T-helper 2 cell (primary cell): ENCODE measurements at places on chromosomes 7 and 10.

- DNase-seq, result no peak
Observed at GRCh38 chr7:1769286-1770200, 99.5 kb downstream of the ELFN1 start.

DNA sequence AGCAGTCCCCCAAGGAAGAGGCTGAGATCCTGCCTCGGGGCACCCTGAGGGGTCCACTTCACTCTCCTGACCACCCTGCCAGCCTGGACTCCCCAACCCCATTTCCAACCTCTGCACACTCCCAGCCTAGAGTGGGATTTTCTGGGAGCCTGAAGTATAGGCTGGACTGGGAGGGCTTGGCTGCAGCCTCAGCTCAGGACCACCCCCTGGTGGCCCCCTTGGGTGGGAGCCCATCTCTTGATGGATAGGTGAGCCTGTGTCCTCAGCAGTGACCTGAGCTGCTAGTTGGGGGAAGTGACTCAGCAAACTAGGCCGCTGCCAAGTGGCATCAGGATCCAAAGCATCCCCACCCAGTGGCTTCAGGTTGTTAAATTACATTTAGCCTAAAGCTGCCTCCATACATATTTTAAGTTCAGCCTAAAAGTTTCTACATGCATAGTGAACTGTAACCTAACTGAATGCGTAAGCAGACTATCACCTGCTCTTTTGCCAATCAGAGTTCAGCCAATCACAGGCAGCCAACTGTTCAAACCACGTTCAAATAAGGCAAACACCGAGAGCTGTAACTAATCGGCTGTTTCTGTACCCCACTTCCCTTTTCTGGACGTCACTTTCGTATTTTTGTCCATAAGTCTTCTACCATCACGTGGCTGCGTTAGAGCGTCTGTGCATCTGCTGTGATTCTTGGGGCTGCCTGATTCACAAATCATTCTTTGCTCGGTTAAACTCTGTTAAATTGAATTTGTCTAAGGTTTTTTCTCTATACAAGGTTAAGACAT lies 144.0 kb downstream of the PLPP4 start:
- DNase-seq, result no peak

GRCh38 chr10:103789771-103790201 lies 65.6 kb downstream of the SH3PXD2A start:
- no peak for DNase-seq

GRCh38 chr10:108230478-108231170 lies 1066.1 kb upstream of the SORCS1 start:
- no peak for DNase-seq

GRCh38 chr7:135843214-135843613 lies 94.6 kb upstream of the FAM180A start:
- DNase-seq, result peak; percentile 8

DNA sequence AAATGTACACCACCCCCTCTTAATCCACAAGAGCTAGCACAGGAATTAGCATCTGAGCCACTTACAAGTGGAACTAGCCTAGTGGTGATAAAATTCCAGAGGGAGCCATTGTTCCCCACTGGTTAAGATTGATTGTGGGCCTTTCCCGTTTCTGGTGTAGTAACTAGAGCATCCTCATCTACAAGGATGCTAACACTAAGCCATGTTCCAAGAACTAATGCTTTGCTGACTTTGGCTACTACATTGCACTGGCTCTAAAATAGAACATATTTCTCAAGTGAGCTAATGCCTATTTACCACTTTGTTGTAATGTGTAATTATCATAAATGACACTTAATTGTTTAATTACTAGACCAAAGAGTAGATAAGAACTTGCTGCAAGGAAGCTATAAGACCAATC lies 143.7 kb downstream of the FZD1 start:
- no peak for DNase-seq

GRCh38 chr10:125802131-125802530 lies 20.9 kb downstream of the UROS start:
- no peak for DNase-seq

DNA sequence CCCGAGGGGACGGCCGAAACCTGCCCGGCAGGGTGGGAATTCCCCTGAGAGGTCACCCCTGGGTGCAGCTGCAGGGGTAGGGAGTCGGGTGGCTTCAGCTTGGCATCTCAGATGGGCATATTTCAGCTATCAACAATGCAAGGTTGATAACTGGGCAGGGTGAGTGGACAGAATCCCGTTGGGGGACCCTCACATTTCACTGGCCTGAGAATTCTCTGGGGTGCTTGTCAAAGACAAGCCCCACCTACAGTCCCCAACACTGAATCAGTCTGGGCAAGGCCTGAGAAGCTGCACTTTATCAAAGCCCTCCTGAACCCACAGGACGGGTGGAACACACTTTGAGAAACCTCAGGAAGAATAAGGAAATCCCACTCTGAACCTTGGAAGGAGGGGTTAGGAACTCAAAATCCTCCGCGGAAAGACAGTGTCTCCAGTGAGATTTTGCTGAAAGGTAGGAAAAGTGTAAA lies 3.1 kb downstream of the RGS10 start:
- DNase-seq, result no peak

DNA sequence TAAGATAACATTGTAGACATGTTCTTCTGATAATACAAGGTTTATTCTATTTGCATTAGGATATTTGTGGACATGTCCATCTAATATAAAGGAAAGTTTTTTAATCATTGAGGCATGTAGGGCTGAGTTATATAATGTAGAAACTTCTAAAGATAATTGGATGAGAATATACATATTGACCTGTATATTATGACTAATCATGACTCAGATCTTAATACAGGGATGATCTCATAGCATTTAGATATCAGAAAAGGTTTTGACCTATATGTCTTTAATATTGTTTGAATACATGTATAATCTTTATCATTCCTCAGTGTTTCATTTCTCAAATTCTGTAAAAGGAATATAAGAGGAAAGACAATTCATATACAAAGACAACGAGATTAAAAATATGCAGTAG lies 39.2 kb downstream of the CD36 start:
- no peak for DNase-seq

- peak; percentile 44 for DNase-seq
Observed at GRCh38 chr10:28594406-28594805, 61.5 kb downstream of the WAC start.

DNA sequence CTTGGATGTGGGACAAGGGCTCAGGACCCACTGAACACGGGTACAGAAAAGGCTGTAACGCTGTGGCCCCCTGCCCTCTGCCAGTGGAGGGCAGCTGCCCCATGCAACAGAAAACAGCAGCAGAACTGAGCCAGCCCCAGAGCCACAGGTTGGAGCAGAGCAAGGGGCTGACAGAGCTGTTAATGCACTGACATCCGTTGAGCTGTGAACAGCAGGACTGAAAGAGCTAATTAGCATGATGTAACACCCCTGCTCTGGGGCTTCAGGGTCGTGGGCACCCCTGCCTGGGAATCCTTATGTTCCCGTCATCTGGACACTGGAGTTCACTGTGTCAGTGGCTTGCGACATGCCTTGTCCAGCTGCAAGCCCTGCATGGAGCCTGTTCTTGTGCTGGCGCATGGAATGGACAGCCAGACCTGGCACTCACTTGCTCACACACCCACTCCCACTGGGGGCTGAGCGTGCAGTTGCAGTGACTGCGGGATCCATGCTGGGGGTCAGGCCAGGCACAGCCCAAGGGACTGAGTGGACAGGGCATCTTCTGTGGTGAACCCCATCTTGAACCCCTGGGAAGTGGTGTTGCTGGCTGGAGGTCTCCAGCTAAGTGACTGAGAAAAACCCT lies 293.7 kb downstream of the DNAJB9 start:
- no peak for DNase-seq

GRCh38 chr7:32479574-32480200 lies 10.5 kb downstream of the LSM5 start:
- DNase-seq, result no peak

DNA sequence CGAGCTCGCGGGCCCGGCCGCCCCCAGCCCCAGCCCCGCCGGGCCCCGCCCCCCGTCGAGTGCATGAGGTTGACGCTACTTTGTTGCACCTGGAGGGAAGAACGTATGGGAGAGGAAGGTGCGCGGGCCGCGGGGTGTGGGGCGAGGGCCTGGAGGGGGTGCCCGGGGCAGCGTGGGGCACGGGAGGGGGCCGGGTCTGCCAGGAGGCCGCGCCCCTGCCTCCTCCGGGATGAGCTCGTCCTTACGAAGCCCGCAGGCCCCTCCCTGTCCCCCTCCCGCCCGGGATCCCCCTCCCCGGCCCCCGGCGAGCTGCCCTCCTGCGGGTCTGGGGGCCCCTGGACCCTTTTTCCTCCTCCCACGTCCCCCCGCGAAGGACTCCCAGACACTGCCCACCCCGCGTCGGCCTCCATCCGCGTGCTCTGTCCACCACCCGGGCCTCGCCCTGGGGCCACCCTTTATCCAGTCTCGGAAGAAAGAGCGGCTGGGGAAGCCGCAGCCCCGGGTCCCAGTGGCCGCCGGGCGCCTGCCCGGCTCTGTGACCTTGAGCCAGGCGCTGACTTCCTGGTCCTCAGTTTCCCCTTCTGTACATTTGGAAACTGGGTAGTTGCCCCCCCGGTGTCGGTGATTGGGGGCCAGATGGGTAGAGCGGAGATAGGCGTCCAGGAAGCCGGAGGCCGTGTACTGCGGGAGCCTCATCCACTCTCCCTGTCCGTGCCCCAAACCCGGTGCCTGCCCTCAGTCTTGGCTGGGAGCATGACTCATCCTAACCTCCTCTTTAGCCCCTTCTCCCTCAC lies 521 bp downstream of the LIMK1 start:
- DNase-seq, result peak; percentile 66

GRCh38 chr10:60208676-60209269 lies 180.9 kb downstream of the ANK3 start:
- no peak for DNase-seq

- DNase-seq, result no peak
Observed at GRCh38 chr10:14372606-14373005, 41.9 kb upstream of the FRMD4A start.

DNA sequence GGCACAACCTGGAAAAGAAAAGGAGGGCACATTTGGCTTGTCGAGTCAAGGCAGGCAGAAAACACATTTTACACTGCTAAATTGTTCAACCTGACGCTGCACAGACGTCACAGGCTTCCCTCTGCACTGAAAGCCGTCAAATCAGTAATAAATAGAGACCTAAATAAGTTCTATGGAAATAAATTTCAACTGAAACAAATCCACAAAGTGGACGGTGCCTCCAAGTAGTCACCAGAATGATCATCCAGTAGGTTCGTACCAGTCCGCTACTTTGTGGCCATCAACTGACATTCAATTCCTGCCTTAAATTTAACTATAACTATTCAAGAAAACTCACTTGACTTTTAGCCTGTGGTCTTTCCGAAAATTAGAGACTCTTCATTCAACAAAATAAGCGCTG lies 49.0 kb downstream of the NPVF start:
- no peak for DNase-seq

DNA sequence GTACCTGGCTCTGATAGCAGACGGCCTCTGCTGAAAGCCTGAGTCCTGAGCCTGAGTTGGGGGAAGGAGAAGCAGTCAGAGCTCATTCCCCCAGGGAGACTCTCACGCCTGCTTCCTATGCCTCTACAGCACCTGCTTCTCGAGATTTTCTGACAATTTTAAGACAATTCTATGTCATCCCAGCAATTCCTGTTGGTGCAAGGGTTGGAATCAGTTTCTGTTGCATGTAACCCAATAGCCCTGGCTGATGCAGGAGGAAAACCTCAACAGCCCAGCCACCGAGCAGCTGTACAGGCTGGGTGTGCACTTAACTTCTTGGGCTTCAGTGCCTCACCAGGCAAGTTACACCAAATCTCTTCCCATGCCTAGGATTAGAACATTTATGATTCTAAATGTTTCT lies 134.7 kb downstream of the GLI3 start:
- DNase-seq, result no peak

GRCh38 chr7:17086403-17086802 lies 204.6 kb upstream of the AGR3 start:
- no peak for DNase-seq

DNA sequence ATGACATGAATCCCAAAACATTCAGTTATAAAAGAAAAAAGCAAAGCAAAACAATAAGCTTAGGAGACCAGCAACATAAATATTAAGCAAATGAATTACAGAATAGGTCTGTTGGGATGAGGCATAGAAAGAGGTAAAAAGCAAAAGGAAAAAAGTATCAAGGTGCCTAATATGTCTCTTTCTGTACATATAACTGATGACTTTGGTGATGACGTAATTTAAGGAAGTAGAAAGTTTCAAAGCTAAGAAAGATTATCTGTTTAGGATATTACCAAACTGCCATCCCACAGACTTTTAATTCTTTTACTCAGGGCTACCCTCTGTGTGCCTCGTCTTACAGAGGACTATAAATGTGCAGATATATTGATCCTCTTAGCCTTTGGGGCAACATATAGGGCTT lies 1066.5 kb downstream of the SORCS3 start:
- DNase-seq, result no peak

- DNase-seq, result no peak
Observed at GRCh38 chr10:22849077-22849805, 78.6 kb upstream of the ARMC3 start.

DNA sequence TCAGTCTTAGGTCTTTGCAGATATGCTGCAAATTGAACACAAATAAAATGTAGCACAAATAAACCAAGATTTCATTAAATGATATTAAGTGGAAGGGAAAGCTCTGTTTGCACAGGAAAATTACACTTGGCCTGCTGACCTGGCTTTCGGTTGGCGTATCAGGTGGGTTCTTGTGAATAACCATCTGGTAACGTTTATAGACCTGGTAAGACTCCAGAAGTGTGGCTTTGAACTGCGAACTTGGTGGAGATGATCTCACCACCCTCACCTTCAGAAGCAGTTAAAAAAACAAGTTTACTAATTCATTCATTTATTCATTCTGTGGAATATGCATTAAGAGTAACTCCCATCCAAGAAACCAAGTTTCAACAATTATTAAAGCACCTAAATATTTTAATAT lies 28.1 kb downstream of the ATE1 start:
- DNase-seq, result no peak

GRCh38 chr10:63133821-63134557 lies 861 bp downstream of the NRBF2 start:
- DNase-seq, result no peak

DNA sequence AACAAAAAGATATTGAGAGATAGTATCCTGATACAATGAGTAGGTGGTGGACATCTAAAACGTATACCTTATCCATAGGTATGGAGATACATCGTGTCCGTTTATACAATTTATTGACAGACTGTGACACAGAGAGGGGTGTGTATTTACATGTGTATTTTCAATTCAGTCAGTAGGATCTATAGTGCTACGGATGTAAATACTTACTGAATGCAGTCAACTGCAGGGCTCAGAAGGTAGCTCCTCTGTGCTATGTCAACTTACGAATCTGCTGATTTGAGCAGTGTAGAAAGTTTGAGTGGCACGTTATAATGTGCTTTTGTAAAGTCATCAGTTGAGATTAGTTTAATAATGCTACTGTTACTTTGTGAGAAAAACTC lies 626 bp downstream of the ZNF804B start:
- DNase-seq, result no peak

DNA sequence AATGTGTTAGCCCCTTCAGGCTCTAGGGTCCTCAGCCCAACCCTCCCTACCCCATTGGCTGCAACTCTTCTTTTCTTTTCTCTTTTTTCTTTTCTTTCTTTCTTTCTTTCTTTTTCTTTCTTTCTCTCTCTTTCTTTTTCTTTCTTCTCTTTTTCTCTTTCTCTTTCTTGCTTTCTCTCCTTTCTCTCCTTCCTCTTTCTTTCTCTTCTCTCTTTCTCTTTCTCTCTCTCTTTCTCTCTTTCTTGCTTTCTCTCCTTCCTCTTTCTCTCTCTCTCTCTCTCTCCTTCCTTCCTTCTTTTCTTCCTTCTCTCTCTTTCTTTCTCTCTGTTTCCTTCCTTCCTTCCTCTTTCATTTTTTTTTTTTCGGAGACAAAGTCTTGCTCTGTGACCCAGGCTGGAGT lies 458.9 kb downstream of the TYW1 start:
- DNase-seq, result no peak

GRCh38 chr10:78846760-78847159 lies 222.0 kb upstream of the ZMIZ1 start:
- DNase-seq, result no peak
